Fibroblast of the aortic adventitia (primary cell): ENCODE measurements at places on chromosomes 7 and 10. TPM values are rescaled to one million over a fixed set of nuclear protein-coding genes. Genes with fewer than 3 reads are reported as not detected.

GRCh38 chr7:119665796-119666195 lies 607.2 kb upstream of the KCND2 start:
- no peak for DNase-seq

GRCh38 chr7:31744294-31744874 lies 57.4 kb downstream of the PPP1R17 start:
- peak; percentile 85 for DNase-seq

GRCh38 chr7:94115316-94115715 lies 111.2 kb upstream of the BET1 start:
- DNase-seq = peak; percentile 23

TMEM196 gene
- not detected in 2 replicates for total RNA-seq

TNPO3 gene
- 56.7 and 63.3 TPM in 2 replicates for total RNA-seq

DNA sequence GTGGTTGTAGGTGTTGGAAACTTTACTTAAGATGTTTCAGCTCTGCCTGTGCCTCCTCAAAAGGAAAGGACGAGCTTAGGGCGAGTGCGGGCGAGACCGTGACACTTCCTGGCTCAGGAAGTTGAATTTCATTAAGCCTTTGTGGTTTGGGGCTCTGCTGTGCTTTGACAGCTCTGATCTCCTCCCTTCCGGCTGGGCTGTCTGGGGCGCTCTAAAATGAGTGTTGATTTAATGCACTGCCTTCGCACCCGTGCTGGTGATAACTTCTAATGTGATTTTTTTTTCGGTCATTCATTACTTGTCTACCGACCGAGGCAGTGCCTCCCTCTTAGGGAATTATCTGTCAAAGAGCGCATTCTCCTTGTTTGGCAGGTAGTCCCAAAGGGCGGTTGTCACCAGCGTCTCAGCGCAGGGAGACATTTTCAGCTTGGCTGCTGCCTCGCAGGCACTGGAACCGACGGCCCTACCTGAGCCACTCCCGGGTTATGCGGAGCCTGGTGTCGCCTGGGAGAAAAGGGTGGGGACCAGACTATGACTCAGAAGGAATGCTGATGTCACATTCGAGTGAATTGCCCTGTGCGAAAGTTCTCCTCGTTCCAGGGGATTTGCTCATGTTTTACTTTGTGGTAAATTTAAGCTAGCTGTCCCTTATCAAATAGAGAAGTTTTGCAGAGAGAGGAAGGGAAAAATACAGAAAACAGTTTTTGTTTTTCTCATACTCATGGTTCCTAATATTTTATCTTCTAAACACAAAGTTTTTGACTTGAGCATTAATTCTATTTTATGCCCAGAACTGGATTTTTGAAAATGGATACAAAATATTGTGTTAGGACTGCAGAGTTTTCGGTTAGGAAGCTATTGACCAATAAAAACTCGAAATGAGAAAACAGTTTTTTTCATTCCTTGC lies 920 bp downstream of the TES start:
- DNase-seq = peak; percentile 93

ORAI2 gene
- total RNA-seq = 31.8 and 44.1 TPM in 2 replicates

DNA sequence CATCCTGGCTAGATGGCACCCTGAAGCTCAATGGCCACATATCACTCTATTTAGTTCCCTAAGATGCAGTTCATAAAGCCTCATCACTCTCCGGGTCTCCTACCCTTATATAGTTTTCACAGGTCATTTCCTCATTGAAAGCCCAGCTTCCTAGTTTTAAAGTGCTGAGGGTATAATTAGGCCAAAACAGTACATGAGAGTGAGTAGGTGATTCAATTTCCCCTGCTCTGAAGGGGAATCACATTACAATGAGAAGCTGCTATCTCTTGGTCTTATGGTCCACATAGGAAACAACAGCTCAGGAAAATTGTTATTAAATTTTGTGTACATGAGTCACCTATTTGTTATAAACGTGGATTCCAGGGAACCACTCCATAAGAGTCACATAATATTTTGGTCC lies 162.0 kb downstream of the SEMA3E start:
- no peak for DNase-seq

DNA sequence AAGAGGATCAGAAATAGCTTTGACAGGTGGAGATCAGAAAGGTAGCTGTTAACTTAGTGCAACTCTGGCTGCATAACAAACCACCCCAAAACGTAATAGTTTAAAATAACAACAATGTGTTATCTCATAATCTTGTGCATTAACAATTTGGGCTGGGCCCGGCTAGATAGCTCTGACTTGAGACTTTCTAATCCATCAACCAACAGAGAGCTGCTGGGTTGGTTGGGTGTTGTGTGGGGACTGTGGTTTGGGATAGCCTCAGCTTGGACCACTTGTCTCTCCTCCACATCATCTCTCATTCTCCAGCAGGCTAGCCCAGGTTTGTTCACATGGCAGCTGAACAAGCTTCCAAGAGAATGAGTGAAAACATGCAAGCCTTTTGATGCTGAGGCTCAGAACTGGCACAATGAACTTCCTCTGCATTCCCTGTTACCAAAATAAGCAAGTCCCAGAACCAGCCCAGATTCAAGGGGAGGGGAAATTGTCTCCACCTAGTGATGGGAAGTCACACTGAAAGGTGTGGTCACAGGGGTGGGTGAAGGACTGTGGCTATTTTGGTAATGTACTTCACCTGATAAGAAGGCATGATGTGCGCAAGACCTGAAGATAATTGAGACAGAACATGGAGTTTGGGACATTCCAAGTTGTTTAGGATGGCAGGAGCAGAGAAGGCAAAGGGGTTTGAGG lies 20.4 kb upstream of the ASAH2 start:
- DNase-seq = no peak

GRCh38 chr7:50531401-50531911 lies 33.7 kb downstream of the DDC start:
- DNase-seq = no peak

- no peak for DNase-seq
Observed at GRCh38 chr7:66732439-66732838, 8.1 kb upstream of the RABGEF1 start.

ZNF3 gene
- 24.3 and 71.3 TPM in 2 replicates for total RNA-seq

GRCh38 chr10:107168738-107169137 lies 4.2 kb upstream of the SORCS1 start:
- no peak for DNase-seq

- DNase-seq = no peak
Observed at GRCh38 chr7:131961054-131961680, 404.7 kb upstream of the PODXL start.

CCDC136 gene
- 9.9 and 15.7 TPM in 2 replicates for total RNA-seq

GRCh38 chr7:42385912-42386311 lies 148.9 kb upstream of the GLI3 start:
- DNase-seq = no peak

DNA sequence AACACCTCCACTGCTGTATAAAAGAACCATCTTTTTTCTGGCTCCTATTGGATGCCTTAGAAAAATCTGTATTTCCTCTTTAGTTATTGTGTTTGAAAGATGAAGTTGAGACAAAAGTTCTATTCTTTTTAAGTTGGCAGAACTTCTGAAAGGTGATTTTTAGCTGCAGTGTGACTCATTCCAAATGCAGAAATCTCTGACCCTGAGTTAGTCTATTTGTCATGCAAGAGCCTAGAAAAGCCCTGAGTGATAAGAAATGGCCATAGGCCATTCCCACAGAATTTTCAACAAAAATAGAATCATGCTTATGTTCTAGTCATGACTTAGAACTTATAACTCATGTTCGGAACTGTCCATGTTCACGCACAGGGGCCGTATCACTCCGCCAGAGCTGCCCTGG lies 89.1 kb downstream of the EGFR start:
- DNase-seq = peak; percentile 90

LRRC4 gene
- total RNA-seq = 0.27 TPM in 1 of 2 replicates, not detected in the other

DNA sequence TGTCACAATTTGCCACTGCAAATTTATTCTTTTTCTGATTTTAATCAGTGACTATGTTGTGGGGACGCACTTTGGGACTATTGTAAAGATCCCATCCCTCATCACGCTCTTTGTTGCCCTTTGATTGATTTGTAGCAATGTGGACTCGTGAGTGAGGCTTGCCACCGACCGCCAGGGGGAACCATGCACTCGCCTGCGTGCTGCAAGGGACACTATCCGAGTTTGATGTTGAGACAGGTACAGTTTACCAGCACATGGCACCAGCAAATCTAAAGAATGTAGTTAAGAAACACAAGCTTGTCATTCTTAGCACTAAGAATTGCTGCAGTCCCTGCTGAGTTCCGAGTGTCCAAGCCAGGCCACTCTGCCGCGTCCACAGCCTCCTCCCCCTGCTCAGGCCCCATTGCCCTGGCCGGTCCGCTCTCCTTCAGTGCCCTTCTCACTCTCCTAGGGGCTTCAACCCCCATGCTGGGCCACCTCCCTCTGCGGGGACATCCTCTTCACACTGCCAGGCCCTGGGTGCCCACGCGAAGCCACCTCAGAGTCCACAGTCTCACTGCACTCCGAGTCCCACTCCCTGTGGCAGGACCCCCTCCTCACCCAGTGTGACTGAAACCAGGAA lies 2.0 kb upstream of the SFTPA2 start:
- peak; percentile 53 for DNase-seq

LRIT2 gene
- not detected in 2 replicates for total RNA-seq

DNA sequence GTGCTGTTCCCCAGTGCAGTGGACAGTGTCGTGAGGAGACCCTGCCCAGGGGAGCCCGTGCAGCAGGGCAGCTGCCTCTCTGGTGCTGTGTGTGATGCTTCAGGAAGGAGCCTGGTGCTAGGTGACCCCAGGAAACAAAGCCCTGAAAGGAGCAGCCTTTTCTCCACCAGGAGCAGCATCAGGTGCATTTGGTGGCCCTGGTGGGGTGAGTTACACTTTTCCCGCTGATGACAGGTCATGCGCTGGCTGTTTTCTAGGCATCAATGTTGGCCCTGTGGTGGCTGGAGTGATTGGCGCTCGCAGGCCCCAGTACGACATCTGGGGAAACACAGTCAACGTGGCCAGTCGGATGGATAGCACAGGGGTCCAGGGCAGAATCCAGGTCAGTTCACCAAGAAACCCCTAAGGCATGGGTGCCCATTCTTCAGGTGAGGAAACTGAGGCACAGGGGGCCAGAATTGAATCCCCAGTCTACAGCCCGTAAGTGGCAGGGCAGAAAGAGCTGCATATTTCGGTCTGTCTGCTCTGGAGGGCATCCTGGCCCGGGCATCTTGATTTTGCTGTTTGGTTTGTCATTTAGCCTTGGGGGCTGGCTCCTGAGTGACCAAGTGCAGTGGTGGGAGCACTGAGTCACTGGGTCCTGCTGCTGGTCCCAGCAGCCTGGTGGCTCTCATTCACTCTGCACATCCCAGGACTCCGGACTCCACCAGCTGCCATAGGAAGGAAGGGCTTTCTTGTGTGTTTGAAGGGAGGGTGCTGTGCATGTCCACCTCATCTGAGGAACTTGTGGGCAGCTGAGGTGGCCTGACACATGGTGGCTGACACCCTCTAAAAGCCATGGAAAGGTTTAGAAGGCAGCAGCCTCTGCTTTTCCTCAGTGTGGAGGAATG lies 136.3 kb downstream of the ADCY1 start:
- no peak for DNase-seq

DNA sequence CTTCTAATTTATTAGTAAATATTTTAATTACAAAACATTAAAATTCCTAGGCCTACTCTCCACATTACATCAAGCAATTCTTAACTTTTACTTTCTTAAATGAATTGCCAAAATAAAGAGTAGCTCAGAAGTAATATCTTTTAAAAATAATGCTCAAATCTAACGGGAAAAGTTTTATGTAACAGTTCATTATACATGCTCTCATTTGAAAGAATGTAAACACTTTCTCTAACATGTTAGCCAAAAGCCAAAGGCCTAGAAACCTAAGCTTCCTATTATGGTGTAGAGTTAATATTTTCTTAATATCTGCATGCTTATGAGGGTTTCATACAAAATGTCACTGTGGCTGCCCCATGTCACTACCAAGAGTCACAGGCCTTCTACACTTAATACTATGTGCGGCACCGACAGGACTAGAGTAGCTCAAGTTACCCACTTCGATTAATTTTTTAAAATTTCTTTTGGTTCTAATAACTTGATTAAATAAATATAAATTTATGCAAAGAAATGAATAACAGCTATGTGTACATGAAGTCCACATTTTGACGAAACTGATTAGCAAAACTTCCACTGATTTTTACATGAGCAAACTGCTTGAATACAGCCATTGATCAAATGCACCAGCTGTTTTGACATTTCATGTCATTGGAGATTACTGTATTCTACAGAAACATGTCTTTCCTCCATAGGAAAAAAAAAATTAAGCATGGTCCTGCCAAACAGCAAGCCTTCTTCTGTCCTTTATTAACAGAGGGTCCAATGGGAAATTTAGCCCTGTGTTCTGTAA lies 3.5 kb downstream of the COBL start:
- DNase-seq = no peak

DNA sequence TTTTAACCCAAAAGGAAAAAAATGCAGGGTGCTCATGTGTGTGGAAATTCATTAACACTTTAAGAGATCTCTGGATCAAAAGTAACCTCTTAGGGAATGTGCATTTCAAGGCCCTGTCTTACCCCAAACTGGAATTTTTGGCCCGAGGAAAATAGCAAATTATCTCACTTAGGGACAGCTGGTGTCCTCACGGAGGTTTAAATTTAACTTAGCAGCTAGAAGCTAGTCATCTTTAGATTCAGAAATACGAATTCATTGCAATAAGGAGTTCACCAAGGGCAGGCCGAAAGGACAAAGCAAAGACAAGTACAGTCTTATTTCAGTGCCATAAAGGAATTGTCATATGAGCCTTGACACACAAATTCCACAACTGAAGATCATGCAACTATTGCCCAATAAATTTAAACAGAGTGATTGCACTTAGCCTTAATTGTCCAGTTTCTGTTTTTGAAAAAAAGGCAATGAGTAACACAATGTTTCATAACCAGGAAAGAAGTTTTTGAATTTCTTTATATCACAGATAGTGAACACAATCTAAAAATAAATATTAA lies 22.4 kb upstream of the SEMA3C start:
- DNase-seq = peak; percentile 89

WDFY4 gene
- under 0.01 TPM in 1 of 2 replicates, not detected in the other for total RNA-seq

DNA sequence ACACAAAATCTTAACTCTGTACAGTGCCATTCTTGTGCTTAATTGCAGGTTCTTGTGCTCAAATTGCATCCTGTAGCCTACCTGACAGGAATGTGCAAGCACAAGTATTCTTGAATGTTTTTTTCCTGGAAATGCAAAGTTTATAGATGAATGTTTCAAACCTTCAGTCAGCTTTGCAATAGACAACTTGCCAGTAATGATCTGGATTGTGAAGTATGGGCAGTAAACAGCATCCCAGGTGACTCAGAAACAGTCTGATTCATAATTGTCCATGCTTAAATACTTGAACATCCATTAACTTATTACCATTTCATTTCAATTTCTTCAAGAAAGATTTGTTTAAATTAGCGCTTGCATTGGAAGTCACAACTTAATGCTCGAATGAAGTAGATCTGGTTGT lies 347.2 kb downstream of the SDK1 start:
- no peak for DNase-seq
